ENCODE measurements at places on chromosomes 2 and 18.

DNA sequence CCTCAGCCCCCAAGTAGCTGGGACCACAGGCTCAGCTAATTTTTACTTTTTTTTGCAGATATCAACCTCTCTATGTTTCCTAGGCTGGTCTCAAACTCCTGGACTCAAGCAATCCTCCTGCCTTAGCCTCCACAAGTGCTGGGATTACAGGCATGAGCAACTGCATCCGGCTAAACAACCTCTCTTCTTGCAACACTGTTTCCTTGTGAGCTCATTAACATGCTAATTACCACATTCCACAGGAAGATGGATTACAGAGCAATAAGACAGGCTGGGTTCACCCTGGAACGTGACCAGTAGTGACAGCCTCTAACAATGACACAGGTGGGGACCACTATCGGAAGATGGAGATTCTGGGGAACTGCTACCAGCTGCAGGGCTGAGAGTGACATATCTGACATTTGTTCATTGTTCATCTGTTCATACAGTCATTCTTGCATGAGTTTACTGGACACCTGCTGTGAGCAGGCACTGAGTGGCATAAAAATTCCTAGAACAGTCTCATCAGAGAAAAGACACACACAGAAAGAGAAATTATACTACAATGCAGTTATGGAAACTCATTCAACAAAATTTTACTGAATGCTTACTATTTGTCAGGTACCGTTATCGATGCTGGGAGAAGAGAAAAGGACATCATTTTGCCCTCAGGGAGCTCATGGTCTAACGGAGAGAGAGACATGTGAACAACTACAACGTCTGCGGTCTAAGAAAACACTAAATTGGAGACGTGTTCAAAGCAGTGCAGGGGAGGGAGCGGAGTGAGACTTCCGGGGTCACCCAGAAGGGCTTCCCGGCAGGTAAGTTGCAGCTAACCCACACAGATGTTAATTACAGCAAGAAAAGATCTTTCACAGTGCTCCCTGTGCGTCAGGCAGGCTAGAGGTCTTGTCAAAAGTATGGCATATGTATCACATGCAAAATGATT lies 37.6 kb downstream of the PROC start:
- DNase-seq, result no peak

- no peak for DNase-seq
Observed at GRCh38 chr2:9644603-9645002, 13.8 kb upstream of the YWHAQ start.

GRCh38 chr2:100451092-100451491 lies 19.2 kb upstream of the NMS start:
- DNase-seq, result no peak

DNA sequence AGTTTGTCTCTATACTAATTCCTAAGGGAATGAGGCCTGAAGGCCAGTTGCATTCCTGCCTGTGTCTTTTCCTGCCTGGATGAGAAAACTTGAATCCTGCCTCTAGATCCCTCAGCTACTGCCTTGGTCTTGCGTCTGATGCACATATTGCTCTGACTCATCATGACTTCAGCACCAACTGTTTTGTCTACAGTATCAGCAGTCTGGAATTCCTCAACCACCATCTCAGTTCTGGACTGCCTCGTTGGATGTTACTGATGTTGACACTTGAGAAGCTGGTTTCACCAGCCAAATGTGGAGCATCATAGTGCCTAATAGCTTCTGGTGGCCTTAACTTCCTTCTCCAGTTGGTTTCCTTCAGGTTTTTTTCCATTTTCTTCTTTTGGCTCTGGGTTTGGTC lies 211.0 kb downstream of the CTNNA2 start:
- DNase-seq, result no peak

GRCh38 chr18:61840324-61840723 lies 52.5 kb downstream of the RNF152 start:
- no peak for DNase-seq

GRCh38 chr18:6521803-6522418 lies 107.2 kb upstream of the L3MBTL4 start:
- DNase-seq, result peak; percentile 10

- DNase-seq, result no peak
Observed at GRCh38 chr2:19474128-19474527, 115.7 kb upstream of the OSR1 start.

DNA sequence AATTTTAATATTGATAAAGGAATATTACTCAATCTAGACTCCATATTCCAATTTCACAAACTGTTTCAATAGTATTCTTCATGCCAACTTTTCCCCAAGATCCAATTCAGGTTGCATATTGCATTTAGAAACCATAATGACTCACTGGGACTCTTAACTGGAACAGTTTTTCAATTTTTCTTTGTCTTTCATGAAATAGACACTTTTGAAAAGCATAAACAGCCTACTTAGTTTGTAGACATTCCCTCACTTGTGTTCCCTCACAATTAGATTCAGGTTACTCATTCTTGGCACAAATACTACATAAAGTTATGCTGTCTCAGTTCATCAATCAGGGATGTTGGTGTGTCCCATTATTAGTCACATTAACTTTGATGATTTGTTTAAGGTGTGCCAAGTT lies 1768.4 kb upstream of the PIK3C3 start:
- no peak for DNase-seq

GRCh38 chr2:65826567-65826966 lies 394.2 kb upstream of the SPRED2 start:
- no peak for DNase-seq

DNA sequence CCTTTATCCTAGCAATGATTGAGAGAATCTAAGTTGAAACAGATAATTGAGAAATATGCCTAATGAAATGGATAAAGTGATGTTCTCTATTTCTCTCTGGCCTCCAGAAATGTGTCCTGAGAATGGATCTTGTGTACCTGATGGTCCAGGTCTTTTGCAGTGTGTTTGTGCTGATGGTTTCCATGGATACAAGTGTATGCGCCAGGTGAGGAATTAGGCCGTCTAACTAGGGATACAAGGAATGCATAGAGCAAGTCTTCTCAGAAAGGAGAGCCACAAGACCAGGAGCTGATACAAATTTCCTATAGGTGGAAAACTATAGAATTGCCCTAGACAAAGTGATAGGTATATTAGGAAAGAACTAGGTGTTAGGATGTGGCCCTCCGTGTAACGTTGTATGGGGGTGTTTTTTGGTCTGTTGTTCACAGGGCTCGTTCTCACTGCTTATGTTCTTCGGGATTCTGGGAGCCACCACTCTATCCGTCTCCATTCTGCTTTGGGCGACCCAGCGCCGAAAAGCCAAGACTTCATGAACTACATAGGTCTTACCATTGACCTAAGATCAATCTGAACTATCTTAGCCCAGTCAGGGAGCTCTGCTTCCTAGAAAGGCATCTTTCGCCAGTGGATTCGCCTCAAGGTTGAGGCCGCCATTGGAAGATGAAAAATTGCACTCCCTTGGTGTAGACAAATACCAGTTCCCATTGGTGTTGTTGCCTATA lies 592 bp upstream of the CAD start:
- DNase-seq, result no peak

- no peak for DNase-seq
Observed at GRCh38 chr18:48442761-48443160, 33.6 kb upstream of the ZBTB7C start.

GRCh38 chr2:109141727-109142283 lies 12.8 kb downstream of the SH3RF3 start:
- DNase-seq, result no peak

GRCh38 chr2:227759411-227760118 lies 13.9 kb downstream of the SCYGR8 start:
- DNase-seq, result no peak

GRCh38 chr18:61329398-61329797 lies 3.8 kb upstream of the CDH20 start:
- DNase-seq, result no peak

DNA sequence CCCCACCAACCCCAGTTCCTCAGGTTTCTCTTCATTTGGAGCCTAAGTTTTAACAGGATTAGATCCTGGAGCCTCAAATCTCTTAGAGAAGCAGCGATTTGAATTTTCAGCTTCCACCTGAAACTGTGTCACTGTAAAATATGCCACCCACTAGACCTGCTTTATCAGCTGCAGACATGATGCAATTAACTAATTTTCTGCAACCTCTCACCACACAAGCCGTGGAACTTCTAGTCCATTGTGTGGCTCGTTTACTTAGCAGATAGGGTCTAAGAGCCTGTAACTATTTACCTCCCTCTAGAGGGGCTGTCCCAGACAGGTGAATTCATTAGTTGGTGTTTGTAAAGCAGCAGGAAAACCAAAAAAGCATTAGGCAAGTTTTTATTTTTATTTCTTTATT lies 31.6 kb upstream of the FZD5 start:
- DNase-seq, result no peak

DNA sequence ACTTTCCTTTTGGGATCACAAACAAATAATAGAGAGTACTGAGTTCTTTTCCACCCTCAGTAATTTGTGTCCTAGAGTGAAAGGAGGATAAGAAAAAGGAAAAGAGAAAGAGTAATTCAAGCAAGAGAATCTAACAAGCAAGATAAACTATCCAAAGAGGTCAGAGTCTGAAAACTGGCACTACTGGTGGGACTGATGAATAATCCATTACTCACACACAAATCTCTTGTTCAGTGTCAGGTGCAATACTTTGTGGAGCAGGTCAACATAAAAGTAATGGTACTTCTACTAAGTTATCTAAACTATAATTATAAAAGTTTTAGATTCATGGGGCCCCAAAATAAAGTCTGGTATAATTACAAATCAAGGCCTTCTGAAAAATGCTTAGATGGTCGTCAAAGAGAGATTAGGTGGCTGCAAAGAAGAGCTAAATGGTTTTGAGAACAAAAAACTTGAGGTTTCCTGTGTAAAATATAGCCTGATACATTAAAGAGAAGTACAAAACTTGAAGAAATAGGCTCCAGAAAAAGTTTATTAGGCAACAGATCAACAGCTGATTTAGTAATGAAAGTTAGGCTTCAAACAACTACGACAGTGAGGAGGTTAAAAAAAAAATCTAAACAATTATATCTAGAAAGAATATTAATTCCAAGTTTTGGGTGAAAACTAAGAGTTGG lies 109.4 kb downstream of the BAZ2B start:
- no peak for DNase-seq

- DNase-seq, result no peak
Observed at GRCh38 chr18:21664069-21664468, 40.5 kb downstream of the ABHD3 start.

GRCh38 chr2:225735844-225736243 lies 336.3 kb downstream of the NYAP2 start:
- DNase-seq, result no peak

GRCh38 chr2:198890490-198890889 lies 567.2 kb downstream of the SATB2 start:
- DNase-seq, result no peak

DNA sequence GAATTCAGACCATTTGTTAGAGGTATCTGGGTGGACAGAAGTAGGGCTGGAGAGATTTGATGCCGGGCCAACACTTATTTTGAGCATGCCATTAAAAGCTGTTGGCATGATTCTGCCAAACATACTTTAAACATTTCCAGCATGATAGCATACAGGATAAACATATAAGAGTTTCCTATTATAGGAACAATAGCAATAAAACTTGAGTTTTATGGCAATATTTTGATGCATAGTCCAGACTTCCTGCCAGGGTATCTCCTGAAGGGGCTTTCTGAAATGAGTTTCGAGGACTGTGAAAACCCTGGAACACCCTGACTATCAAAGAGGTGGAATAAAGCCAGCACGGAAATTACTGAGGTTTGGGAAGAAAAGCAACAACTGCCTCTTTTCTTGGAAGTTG lies 1398.0 kb upstream of the NXPH2 start:
- no peak for DNase-seq

DNA sequence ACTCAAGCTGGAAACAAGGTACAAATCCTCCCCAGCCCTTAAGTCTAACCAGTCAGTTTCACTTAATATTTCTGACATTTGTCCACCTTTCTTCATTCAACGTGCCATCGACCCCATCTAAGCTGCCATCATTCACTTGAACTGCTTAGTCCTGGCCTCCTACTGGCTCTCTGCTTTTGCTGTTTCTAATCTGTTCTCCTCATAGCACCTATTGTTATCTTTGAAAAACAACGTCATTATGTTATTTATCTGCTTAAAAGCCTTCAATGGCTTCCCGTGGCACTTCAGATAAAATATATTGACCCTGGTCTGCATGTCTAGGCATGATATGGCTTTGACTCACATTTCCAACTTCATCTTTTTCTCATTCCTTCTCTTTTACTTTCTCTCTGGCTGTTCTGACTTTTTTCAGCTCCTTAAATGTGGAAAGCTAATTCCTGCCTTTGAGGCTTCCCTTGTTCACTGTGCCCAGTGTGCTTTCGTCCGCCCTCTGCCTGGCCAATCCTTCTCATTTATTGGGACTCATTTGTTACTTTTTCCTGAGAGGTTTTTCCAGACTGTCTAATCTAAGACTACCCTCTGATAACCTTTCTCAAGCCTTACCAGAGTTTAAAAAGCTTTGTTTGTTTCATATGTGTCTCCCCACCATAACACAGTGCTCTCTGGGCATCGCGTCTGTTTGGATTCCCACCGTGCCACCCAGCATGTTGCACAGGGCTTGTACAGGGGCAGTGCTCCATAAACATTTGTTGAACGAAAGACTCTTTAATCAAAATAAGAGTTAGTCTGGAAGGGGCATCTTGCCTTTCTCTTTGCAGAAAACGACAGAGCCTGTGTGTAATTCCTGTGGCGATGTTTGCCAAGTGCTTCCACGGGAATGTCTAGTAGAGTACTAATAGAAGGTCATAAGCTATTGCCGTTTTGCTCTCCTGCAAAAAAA lies 183.9 kb downstream of the FMNL2 start:
- no peak for DNase-seq

DNA sequence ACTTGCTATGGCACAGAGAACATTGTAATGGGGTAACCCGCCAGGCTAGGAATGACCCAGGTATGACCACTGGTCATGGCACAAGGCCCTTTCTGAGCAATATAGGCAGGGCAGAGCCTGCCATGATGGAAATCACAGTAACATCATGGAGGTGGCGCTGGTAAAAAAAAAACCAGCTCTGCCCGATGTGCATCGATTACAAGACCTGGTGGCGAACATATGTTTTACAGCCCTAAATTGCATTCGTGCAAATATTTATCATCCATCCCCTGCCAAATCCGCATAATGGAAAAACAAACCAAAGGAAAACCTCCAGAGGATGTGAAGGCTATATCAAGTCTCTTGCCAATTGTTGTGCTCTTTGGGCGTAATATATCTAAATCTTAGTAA lies 60.6 kb downstream of the SEMA4F start:
- DNase-seq, result no peak

DNA sequence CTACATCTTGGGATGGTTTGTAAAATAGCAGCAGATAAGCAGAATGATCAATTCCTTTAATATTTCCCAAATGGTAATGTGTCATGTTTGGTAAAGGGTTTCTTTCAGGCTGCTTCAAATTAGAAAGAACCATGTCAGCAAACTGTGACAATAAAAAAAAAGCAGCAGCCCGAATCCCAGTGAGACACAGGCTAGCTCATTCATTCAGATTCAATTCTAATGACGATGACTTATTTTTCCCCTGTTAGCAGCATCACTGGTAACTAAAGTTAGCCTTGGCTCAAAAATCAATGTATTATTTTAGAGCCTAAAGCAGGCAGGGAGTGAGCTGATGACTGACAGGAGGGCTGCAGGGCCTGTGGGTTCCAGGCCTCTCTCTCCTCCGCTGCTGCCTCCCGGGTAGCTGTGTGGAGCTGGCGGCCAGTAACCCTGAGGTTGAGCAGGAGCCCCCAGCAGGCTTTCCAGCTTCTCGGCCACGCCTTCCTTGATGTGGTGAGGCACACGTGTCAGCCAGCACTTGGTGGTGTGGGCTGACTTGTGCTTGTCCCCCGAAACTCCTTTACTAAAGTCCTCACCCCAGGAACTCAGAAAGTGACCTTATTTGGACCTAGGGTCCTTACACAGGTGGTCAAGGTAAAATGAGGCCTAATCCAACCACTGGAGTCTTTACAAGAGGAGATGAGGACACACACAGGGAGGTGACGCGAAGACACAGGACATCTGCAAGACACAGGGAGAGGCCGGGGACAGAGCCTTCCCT lies 120.5 kb upstream of the HS6ST1 start:
- DNase-seq, result no peak
